ENCODE measurements at places on chromosomes 1 and 21.

GRCh38 chr1:210597555-210598134 is 268.9 kb downstream of the HHAT start:
- no peak for DNase-seq

GRCh38 chr1:43783096-43783670 is 75.8 kb downstream of the ST3GAL3 start:
- DNase-seq, result no peak

DNA sequence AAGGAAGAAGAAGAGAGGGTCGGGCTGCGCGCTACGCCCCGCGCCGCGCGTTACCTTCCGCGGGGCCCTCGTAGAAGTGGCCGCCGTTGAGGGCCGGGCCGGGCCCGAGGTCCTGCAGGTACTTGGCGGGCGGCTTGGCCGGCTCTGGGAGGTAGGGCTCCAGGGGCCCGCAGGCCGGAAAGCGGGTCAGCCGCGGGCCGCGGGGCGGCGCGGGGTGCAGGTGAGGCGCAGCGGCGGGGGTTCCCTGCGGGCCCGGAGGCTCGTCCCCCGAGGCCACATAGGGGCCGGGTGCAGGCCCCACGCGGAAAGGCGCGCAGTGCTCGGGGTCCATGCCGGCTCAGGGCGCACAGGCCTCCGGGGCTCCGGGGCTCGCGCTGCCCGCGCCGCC is 196 bp downstream of the ALX3 start:
- DNase-seq, result no peak

- DNase-seq, result no peak
Measured at GRCh38 chr1:117633423-117633822, 27.6 kb downstream of the TENT5C start.

DNA sequence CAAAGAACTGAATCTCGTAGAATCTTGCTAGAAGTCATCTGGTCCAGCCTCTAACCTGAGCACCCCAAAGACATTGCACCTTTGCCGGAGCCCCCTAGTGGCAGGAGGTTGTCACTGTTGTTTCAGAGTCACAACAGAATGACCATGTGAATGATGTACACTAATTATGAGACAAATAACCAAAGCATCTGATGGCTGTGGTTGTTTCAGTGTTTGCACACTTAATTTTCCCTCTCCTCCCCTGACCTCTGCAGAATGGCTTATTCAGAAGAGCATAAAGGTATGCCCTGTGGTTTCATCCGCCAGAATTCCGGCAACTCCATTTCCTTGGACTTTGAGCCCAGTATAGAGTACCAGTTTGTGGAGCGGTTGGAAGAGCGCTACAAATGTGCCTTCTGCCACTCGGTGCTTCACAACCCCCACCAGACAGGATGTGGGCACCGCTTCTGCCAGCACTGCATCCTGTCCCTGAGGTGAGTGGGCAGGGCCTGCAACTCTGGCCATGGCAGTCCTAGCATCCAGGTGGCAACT is 26.4 kb downstream of the TRAF5 start:
- DNase-seq, result no peak

- DNase-seq, result no peak
Measured at GRCh38 chr1:212106286-212106792, 70.8 kb downstream of the DTL start.

DNA sequence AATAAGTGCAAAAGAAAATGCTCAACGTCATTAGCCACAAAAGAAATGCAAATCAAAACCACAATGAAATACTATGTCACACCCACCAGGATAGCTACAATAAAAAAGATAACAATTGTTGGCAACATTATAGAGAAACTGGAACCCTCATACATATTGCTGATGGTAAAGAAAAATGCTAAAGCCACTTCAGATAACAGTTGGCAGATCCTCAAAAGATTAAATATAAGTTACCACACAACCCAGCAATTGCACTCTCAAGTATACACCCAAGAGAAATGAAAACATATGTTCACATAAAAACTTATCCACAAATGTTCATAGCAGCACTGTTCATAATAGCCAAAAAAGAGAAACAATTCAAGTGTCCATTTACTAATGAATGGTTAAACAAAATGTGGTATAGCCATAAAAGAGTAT is 20.7 kb downstream of the TRIM33 start:
- DNase-seq, result no peak

DNA sequence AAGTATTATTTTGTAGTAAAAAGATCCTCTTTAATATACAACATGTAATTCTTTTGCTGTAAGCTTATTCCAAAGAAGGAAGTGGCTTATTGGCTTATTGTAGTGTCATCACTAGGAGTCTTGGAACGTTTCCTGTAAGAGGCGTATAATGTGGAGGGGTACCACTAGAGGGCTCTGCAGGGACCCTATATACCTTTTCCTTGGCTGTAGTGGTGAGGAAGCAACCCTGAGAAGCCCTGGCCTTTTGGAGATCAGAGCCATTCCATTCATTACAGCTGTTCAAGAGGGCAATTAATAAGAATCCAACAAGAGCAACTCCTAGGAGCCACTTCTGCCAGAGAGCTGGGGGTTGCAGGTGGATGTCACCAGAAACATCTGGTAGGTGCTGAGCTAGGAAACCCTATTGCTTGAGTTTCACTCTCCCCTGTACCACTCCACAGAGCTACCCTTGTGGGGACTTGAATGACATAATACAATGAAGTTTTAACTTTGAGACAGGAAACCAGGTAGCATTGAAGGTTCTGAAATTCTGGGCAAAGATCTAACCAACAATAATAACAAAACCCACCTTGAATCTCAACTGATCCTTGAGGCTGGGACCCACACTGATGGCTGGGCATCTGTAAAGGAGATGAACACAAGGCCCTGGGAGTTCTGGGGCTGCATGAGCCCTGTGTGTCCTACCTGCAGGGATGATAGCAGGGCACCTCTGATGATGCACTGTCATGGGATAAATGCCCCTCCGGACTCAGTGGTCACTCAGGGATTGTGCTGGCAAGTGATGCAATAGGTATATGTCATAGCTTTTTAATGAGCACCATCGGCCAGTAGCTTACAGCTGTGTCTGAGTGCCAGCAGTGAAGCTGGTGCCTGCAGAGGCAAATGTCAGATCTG is 160.2 kb upstream of the COA6 start:
- no peak for DNase-seq

DNA sequence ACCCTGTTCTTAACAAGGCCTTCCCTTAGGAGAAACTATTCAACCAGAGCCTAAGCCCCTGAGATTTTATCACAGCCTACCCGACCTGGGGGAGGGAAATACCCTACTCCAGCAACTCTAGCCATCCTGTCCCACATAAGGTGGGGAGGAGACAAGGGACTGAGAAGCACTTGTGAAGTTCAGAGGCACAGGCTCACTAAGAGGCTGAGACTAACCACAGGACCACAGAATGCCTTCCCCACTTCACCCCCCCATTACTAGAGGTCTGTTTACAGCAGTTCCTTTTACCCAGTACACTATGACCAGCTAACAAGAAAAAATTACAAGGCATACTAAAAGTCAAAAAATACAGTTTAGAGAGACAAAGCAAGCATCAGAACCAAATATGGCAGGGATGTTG is 86.8 kb downstream of the TEX35 start:
- DNase-seq, result no peak

DNA sequence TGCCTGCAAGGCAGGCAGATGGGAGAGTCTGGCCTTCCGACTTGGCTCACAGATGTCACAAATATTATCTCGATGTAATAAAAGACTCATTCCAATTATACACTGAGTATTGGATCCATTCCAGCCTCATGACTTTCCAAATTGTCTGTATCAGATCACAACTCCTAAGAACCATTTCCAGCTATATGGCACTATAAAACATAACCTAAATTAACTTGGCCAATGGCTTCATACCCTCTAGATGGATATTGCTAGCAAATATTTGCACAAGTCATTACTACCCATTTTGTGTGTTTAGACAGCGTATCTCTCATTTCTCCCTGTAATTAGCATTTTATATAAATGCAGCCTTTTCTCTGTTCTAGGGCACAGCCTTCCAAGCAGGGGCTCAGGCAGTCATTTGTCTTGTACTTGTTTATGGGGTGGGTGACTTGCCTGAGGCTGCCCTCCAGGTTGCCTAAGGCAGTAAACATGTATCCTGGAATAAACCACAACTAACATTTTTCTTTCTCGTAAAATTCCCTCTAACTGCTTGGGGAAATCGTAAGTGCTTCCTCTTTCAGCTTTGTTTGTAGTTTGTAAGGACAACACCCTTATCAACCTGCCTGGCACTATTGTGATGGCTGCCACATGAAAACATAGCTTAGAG is 70.6 kb upstream of the KCNJ6 start:
- no peak for DNase-seq

Measured in iPS DF 19.7 (cell line).